ENCODE measurements at places on chromosomes 5 and 9.

GRCh38 chr5:155008669-155009068 lies 4.9 kb upstream of the KIF4B start:
- DNase-seq = no peak

DNA sequence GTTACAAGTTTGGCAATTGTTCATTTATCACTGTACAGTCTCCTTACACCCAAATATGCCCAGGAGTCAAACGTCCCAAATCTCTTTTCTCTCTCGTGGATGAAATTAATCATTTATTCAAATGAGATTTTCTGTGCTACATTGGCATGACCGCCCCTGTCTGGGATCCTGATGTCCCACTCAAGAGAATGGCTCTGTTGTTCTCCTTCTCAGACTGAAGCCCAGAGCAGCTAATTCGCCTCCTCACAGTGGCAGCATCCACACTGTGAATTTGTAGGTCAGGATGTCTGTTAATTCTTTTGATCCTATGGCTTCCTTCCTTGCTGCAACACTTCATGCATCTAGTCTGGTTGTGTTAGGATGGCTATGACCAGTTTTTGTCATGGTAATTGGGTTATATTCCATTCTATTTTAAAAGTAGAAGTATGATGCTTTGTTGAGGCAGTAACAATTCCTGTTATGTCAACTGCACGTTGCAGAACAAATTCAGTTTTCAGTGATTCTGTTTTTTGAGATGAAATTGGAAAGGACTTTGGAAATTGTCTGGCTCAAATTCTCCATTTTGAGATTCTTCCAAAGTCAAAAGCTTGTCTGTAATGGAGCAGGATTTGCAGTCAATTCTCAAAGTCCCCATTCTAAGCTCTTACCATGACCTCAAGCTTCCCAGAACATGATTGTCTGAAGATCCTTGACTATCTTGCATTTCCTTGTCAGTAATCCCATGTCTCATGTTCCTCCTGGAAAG lies 141.5 kb upstream of the GAS1 start:
- DNase-seq = peak; percentile 22

- peak; percentile 64 for DNase-seq
These were observed 136.5 kb upstream of the STK32A start for GRCh38 chr5:147098233-147098790.

DNA sequence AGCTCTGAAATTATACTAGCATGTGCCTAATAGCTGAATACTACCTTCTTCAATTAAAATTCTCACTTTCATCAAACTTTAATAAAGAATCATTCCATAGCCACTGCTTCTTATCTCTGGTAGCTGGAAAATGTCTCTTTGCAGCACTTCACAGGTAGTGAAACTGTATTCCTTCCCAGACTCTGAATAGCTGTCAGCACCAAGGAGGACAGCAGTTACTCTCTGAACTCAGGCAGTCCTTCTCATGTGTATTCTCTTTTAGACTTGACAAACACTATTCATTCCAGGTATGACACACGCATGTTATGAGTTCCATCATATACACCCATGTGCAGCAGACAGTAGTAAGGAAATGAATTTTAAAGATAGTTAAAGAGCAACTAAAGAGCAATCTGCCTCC lies 627.1 kb downstream of the EFNA5 start:
- DNase-seq = no peak

GRCh38 chr5:96381526-96381925 lies 51.5 kb downstream of the PCSK1 start:
- no peak for DNase-seq

DNA sequence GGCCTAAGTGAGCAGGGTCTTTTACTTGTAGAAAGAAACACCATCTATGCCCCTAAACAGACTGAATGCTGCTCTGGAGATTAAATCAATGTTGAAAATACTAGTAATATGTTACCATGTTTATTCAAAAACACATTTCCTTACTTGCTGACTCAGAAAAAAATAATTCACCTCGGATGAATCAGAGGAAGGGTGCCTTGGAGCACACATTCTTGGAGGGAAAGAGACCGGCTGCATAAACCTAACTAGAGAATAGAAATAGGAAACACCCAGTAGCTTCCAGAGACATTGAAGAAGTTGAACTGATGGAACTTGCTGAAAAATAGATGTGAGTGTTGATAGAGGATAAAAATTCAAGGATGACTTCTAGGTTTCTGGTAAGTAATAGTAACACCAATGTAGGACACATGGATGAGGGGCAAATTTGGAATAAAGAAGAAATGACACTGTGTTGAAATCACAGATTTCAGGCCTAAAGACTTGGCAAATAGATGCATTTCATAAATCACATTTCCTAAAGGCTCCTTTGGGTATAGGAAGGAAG lies 76.9 kb upstream of the MINAR2 start:
- no peak for DNase-seq

DNA sequence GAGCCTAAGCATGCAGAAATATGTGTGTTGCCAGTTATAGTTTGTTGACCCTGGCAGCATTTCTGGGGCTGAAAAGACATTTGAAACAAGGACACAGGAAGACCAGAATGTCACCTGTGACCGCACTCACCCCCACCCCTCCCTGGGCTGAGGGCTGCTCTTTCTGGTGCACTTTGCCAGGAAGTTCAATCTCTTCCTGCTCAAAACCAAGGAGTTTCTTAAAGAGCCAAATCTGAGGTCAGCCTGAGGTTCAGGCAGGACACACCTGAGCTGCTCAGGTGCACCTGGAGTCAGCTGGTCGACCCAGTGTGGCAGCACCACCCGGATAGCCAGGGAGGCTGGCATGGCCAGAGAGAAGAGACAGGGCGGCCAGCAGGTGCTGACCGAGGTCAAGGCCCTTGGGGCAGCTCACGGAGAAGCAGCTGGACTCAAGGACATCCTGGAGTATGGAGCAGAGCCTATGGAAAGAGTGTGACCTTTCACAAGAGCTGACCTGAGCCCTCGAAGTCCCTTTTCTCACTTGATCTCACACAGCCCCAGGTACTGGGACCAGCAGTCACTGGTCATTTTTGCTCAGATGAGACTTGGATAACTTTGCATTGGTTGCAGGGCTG lies 376.9 kb upstream of the IRX4 start:
- DNase-seq = no peak

- DNase-seq = no peak
These were observed 18.1 kb downstream of the ANKS6 start for GRCh38 chr9:98778251-98778650.

- DNase-seq = no peak
These were observed 2.3 kb downstream of the FANCC start for GRCh38 chr9:95315108-95315746.

DNA sequence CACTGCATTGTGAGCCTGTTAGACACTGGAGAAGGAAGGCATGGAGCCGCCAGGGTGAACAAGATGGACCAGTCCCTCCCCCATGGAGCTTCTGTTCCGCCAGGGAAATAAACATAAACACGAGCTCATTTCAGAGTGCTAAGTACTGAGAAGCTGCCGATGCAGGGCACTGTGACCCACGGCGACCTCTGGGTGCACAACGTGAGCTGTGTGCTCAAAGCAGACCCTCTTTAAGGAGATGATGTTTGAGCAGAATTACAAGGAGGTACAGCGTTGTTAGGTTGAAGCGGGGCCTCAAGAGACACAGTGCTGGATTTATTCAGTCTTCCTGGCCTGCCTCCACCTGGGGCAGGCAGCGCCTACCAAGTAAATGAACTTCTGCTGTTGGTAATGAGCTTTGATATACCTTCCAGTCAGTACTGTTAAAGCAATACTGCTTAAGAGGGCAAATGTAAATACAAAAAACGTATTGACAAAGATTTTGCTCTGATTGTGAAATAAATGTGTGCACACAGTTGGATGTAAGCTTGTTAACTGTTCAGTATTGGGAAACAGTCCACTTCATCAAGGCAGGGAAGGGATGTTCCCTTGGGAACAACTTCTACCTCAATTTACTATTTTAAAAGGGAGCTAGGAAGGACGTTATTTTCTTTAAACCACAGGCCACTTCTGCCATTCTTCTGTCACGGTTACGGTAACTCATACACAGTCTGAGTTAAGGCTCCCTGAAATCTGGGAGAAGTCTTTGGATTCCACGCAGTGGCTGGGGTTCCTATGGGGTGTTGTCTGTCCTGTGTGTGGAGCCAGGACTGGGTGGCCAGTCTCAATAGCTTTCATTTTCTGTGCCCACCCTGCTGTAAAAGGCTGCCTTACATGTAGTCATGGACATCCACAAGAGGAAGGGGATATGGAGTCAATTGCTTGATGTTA lies 48.9 kb upstream of the DMRT1 start:
- DNase-seq = no peak

- no peak for DNase-seq
These were observed 22.7 kb downstream of the ARHGAP26 start for GRCh38 chr5:142792865-142793232.

GRCh38 chr5:40754381-40755092 lies 1.2 kb downstream of the TTC33 start:
- peak; percentile 36 for DNase-seq

DNA sequence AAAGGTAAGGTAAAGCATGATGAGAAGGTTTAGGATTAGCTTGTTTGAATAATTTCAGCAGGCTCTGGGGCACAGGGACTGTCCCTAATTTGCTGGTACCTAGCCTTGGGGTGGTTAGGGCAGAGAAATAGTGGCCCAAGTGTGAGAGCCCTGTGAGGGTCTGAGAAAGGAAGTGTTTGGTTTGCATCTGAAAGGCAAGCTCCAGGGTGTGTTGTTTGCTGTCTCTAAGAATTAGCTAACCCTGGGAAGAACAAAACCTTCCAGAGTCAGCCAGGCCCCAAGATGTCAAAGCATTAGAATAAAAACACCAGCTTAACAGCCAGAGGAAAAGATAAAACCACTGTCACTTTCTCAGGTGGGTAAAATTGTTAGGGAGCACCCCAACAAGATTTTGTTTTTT lies 31.0 kb downstream of the TMEM252 start:
- DNase-seq = no peak

DNA sequence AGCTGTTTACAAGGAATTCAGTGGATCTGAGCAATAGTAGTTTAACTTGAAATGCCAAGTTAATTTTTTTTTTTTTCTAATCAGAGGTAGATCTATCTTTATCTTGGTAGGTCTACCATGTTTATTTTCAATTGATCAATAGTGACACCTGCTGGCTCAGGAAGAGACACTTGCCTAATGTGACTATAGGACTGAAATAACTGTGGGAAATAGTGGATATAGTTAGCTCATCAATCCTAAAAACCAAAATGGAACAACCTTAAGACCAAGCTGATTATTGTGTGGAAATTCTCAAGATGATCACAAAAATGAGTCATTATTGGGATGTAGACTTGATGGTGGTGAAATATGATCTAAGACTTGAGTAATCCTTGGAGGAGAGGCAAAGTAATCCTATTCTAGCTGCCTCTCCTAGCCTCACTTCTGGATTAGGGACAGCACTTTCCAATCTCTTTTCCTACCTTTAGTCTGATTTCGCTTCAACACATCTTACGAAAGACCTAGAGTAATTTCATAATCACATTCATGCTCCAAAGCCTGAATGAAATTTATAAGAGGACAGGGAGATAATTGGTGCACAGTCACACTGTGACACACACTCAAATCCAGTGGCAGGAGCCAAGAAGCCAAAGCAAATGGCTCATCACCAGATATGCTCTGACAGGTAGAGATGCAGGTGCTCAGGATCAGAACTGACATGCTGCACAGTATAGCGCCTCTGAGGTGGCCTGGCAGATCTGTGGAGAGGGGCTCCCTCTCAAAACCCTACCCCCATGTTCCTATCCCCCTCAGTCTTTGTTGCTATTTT lies 156.3 kb downstream of the HMHB1 start:
- DNase-seq = peak; percentile 5

DNA sequence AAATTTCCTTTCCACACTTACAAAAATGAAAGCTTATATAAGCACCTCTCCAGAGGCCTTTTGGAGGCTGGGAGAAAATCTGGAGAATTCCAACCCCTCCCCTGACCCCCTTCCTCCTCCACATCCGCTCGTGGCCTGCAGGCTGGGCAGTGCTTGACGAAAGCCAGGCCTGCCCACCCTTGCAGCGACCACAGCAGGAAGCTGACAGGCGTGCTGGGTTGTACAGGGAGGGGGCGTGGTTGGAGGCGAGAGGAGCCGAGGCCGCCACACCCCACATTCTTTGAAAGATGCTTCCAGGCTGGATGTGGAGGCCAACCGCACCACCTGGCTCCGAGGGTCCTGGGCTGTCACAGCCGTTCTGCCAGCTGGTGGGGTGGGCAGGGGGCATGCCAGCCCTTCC lies 47.8 kb upstream of the IER5L start:
- DNase-seq = no peak

GRCh38 chr9:128696923-128697707 lies 5.2 kb upstream of the PKN3 start:
- no peak for DNase-seq

GRCh38 chr5:43638107-43638506 lies 35.1 kb downstream of the NNT start:
- DNase-seq = no peak

DNA sequence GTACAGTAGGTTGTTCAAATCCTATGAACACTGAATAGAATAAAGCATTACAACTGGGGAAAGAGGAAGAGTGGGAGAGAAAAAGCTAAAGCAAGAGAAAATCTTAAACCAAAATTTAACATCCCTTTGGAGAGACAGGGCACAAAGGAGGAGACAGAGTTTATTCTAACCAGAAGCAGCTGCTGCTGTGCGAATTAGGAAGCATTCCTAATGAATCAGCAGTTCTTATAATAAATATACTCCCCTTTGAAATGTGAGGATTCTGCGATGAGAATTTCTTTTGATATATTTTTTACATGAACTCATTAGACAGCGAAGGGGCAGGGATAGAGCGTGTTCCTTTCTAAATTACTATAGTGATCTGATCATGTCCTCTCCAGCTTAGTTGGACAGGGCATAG lies 233.4 kb downstream of the DENND1A start:
- no peak for DNase-seq

Data from midbrain (tissue), 1 donor.